Stimulated activated naive CD4-positive, alpha-beta T cell (primary cell): ENCODE measurements at places on chromosomes 2 and 18.

GRCh38 chr2:26001743-26002351, 19.6 kb upstream of the KIF3C start:
- DNase-seq: no peak

GRCh38 chr2:169184074-169184473, 114.7 kb downstream of the DHRS9 start:
- DNase-seq: no peak

- DNase-seq: no peak
Observed at GRCh38 chr2:73295751-73296400, 2.5 kb upstream of the EGR4 start.

GRCh38 chr18:62128157-62128556, 58.7 kb downstream of the PIGN start:
- DNase-seq: no peak

DNA sequence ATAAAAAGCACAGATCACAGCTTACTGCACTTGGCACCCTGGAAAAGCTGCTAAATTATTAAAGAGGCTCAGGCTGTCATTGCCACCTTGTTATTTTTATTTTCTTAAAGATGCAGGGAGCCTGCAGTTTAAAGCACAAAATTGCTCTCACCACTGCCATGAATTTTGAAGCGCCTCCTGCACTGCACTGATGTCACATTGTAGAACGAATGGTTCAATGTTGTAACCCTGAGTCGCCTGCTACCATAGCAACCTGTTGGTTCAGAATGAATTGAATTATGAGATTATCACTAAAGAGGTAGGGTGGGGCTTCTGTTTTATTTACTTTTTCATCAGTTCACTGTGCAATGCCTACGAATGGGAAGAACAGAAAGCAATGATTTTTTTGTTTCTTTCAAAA, 16.5 kb downstream of the SCG2 start:
- DNase-seq: no peak
